ENCODE measurements at places on chromosomes 2 and 18.

GRCh38 chr2:233423552-233423860 lies 69.2 kb downstream of the DGKD start:
- no peak for DNase-seq

DNA sequence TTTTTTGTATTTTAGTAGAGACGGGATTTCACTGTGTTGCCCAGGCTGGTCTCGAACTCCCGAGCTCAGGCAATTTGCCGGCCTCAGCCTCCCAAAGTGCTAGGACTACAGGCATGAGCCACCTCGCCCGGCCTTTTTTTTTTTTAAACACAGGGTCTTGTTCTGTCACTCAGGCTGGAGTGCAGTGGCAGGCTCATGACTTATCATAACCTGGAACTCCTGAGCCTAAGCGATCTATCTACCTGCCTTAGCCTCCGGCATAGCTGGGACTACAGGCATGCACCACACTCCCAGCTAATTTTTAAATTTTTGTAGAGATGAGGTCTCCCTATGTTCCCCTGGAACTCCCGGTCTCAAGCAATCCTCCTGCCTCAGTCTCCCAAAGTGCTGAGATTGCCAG lies 1.4 kb upstream of the ITGAV start:
- no peak for DNase-seq

DNA sequence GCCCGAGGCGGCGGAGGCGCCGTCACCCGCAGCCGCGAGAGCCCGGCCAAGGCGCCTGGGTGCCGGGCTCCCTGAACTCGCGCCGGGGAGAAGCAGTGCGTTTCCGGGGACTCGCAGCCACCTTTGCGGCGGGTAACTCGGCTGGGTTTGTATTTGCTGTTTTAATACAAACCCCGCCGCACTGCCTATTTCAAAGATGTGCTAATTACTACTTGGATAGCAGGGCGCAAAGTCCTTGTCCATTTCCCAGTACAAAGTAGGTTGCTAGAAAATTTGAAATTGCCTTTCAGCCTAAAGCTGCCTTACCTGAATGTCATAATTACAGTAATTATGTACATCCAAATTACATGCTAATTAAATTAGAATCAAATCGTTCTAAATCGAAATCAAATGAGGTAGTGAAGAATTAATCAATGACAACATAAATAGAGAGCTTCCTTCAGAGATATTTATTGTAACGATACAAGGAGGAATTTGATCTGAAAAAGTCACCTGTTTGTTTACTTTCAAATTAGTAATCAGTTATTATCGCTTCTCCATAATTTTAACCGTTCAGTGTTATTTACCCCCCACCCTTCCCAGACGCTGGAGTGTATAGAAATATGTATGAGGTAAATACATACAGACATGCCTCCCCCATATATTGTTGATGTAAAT lies 8.1 kb downstream of the SP9 start:
- DNase-seq: no peak

- DNase-seq: no peak
Measured at GRCh38 chr2:43763091-43763490, 10.7 kb upstream of the DYNC2LI1 start.

- DNase-seq: no peak
Measured at GRCh38 chr2:601806-602455, 75.3 kb downstream of the TMEM18 start.

- peak; percentile 91 for DNase-seq
Measured at GRCh38 chr2:44965684-44966083, 24.2 kb downstream of the SIX3 start.

DNA sequence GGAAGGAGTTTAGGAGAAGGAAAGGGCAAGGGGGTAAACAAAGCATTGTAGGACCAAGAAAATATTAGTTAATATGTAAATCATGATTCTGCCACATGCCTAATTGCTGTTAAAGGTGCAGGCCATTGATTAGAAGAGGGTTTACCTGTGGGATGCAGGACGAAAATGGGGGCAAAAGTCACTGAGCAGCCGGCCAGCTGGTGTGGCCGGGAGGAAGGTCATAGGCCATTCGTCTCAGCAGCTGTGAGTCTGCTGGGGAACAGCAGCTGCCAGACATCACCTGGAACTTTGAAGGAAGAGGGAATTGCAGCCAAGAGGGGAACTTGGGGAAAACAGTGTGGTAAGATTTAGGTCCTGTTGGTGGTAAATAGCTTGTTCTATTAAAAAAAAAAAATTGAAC lies 184.4 kb downstream of the DYSF start:
- no peak for DNase-seq

GRCh38 chr2:176413786-176414185 lies 144.5 kb downstream of the MTX2 start:
- no peak for DNase-seq

DNA sequence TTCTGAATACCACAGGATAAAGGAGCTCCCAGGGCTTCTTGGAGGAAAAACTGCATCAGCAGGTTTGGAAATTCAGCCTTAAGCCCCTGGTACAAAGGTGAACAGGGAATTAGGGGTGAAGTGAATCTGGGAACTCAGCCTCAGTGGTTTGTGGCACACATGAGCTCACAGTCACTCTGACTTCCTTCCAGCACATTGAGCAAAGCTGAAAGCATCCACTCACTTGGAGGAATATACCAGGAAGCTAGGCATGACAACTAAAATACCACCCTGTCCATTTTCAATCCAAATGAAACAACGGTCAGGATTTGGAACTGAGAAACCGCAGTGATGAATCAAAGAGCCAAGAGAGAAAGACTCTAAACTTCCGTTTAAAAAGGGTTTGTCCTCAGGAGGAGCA lies 216.1 kb downstream of the ICOS start:
- no peak for DNase-seq

GRCh38 chr18:926946-927345 lies 22.3 kb downstream of the ADCYAP1 start:
- no peak for DNase-seq

- peak; percentile 90 for DNase-seq
Measured at GRCh38 chr18:2971741-2972552, 41.0 kb downstream of the LPIN2 start.

GRCh38 chr18:53408271-53408670 lies 816.2 kb downstream of the MBD2 start:
- no peak for DNase-seq

- DNase-seq: no peak
Measured at GRCh38 chr2:1373830-1374229, 39.4 kb upstream of the TPO start.

DNA sequence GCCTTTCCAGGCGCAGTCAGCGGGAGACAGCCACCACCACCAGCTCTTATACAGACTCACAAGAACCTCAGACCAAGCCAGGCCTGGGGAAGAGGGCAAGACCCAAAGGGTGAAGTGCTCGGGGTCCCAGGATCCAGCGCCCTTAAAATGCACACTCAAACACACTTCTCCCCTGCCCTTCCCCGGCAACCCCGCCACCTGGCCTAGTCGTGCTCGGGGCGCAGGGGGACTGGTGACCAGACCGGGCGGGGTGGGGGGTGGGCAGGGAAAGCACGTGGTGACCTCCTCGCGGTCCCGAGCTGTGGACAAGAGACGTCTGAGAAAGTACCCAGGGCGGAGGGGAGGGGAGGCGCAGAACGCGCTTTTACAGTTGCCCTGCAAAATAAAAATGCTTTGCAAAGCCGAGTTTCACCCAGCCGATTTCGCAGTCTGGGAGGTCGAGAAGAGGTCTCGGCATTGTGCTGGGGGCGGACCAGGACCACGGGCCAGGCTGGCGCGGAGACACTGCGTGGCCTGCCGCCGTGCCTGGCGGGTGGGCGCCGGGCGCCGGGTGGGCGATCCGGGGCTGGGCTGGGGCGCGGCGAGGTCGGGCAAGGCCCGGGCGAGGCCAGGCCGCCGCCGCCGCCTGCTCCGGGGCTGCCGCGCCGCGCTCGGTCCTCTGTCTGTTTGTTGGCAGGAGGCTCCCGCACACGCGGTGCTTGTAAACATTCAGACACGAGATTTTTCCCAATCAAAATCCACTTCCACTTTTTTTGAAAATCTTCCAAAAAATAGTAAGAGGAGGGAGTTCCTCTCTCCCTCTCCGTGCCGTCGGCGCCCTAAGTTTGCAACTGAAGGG lies 2.0 kb downstream of the BCL11A start:
- DNase-seq: peak; percentile 65

DNA sequence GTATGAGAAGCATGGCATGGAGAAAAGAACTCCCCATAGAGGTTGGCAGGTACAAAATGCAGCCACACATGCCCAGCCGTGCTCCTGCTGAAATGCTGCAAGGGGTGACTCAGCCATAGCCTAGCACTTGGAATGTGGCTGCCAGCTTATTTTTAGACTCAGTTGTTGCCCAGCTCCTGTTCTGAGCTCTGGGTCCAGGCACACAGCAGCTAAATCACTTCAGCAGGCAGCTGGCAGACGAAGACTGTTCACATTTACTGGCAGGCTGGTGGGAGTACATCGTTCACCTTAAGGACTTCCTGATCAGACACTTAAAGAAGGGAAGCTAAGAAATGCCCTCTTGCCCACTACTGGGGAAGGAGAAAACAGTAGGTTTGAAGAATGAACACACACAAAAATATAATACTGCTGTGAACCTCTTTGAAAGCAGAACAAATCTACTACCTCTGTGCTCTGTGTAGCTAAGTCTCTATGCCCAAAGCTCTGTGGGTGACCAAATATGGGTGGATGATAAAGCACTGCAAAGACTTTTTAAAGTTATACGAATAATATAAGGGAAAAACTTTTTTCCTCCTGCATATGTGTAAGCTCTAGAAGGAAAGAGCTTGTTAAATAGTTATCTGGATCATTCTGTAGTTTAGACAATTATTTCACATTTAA lies 146.1 kb downstream of the LNPK start:
- no peak for DNase-seq

DNA sequence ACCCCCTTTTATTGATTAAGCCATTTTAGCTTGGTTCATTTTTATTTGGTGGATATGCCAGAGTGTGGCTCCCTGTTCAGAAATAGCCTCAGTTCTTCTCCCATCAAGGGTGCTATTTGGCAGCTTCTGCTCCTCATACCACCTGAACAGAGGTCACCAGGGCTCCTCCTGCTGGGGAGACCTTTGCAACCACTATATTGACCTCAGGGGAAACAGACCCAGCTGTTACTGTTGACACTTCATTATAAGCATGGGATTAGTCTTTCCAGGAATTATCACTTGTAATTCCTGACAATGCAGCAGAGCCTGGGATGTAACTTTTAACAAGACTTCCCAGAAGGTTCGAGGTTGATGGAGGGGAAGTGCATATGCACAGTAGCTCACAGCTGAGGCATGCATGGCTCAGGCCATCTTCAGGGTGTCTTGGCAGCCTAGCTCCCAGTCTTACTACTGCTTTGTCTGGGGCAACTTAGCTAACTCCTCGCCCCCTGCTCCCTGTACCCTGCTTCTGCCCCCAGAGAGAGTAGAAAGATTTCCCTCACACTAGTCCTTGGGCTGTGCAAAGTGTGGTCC lies 239.4 kb upstream of the SPRED2 start:
- DNase-seq: no peak

GRCh38 chr2:142875652-142876051 lies 1.8 kb upstream of the KYNU start:
- DNase-seq: no peak

DNA sequence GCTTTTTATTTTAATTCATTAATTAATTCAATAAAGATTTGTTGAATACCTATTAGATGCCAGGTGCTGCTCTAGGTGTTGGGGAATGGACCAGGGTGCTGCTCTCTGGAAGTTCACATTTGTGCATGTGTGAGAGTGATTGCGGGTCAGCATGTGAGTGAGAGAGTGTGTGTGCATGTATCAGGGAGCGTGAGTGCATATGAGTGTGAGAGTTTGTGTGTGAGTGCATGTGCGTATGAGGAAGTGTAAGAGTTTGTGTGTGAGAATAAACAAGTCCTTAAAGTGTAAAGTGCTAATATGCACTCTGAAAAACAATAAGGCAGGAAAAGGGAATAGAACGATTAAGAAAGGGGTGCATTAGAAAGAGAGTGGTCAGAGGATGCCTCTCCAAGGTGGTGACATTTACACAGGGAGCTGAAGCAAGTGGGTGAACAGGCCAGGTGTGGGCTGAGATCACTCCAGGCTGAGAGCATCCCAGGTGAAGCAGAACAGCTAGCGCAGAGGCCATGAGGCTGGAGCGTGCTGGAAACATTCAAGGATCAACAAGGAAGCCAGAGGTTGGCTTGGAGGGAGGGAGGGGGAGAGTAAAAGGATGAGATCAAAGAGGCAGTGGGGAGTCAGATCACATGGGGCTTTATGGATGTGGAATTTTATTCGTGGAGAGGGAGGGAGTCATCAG lies 50.5 kb upstream of the SLC1A4 start:
- DNase-seq: no peak

DNA sequence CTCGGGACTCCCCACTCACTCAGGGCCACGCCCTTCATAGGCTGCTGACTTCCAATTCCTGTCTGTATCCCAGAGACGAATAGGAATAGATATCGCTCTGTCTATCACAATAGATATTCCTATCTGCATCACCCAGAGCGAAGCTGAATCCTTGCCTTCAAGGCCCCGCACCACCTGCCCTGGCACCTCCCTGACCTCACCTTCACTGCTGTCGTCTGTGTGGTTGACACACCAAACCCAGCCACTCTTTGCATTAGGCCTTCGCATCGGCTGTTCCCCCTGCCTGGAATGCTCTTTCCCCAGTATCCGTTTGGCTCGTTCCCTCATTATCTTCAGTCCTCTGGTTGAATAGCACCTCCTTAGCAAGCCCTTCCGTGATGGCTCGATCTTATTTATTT lies 43.5 kb downstream of the ATOH8 start:
- DNase-seq: no peak

DNA sequence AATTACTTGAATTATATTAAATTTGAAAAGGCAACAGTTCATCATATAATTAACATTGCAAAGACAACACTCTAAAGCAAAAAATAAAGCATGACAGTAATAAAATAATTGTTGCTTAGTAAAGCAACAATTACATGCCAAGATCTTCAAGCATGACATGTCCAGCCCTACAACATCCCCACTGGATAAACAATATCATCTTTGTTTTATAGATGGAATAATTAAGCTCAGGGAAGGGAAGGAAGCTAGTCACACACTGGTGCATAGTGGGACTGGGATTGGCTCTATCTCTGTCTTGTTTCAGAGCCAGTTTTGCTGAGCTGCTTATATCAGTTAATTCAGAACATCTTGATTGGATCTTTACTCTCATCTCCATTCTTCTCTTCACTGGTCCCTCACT lies 49.9 kb upstream of the PARD3B start:
- no peak for DNase-seq

GRCh38 chr2:240111253-240111652 lies 24.9 kb downstream of the COPS9 start:
- no peak for DNase-seq

GRCh38 chr2:98555696-98556095 lies 52.6 kb downstream of the COA5 start:
- DNase-seq: no peak

- DNase-seq: no peak
Measured at GRCh38 chr2:176246331-176246730, 22.9 kb upstream of the MTX2 start.

DNA sequence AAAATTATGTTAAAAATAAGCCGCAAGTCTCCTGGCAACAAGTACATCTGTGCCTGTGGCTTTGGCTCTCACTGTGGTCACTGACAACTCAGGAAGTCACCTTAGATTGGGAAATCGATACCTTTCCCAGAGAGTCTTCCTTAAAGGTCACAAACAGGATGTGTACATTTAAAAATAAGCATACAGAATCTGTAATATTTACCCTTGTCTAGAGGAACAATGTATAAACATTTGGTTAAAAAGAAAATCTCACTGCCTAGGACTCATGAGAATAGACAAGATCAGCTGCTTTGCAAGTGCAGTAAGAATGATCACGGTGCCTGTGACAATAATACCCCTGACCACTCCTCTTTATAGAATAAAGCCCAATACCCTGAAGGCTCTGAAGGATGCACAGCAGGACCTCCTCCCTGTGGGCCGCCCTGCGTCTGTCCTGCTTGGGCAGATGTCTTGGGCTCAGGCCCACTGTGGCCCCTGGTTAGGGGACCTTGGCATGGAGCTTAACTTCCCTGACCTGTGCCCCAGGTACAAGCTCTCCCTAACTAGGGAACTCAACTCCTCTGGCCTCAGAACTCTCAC lies 98.0 kb upstream of the MGAT4A start:
- DNase-seq: no peak

All from suppressor macrophage treated with lipopolysaccharide for 1 hour (primary cell).